ENCODE measurements at places on chromosomes 7 and 10.

DNA sequence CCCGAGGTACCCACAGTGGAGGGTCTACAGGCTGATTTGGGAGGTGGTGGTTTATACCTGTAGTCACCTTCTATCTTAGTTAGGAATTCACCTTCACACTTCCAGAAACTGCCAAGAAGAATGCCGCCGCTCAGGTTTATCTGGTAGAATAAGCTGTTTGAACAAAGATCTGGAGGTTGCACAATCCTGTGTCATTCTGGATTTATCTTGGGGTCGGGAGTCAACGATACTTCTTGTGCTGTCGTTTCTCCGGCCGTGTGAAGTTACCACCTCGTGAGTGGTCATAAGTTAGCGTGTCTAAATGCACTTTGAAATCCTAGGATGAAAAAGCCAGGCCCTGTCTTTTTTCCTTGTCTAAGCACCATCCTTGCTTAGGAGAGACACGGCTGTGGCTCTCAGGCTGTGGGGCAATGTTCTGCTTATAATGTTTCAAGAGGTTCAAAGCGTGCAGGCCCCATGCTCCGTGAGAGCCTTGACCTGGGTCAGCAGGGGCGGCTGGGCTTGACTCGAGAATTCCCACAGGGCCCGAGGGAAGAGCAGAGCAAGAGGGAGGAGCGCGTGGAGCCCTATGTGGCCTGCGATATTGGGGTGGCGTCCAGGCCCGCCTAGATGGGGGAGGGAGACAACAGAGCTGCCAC, 35.5 kb downstream of the GRIFIN start:
- no peak for DNase-seq

- no peak for DNase-seq
Measured at GRCh38 chr10:24449321-24449740, 240.4 kb downstream of the KIAA1217 start.

- DNase-seq = no peak
Measured at GRCh38 chr7:97457054-97457453, 274.8 kb upstream of the TAC1 start.

- no peak for DNase-seq
Measured at GRCh38 chr7:17329440-17329839, 31.0 kb downstream of the AHR start.

GRCh38 chr10:129961157-129961701, 2.8 kb downstream of the EBF3 start:
- no peak for DNase-seq

DNA sequence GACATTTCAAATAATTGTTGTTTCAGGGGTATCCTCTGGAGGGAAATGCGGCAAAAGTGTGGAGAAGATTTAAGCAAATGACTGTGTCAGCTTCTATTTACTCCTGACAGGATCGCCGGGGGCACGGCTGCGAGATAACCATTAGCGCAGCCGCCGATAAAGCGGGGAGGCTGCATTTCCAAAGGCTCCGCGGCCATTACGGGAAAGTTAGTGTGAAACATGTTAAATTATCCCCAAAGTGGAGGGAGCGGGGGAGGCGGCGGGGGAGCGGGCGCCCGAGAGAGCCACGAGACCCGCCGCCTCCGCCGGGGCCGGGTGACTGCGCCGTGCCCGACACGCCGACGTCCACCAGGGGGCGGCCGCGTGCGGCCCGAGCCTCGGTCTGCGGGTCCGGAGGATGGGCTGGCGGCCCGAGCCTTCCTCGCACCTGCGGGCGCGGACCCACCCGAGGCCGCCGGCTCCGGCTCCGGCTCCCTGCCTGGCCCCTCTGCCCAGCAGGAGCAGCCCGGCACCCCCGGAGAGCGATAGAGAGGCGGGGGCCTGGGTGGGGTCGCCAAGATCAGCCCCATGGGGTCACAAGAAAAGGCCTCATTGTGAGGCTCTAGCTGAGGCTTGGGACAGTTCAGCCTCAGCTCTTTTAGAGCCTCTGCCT, 74.4 kb upstream of the PAX2 start:
- peak; percentile 34 for DNase-seq

DNA sequence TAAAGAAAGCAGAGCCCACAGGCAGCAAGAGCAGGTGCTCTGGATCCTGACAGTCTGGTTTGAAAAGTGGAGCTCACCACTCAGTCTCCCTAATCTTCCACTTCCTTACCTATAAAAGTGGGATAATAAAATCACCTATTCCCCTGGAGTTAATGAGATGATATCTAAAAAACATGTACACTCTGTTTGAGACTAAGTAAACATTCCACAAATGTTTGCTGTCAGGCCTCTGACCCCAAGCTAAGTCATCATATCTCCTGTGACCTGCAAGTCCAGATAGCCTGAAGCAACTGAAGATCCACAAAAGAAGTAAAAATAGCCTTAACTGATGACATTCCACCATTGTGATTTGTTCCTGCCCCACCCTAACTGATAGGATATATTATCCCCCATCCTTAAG, 1324.5 kb downstream of the XPNPEP1 start:
- DNase-seq = no peak

GRCh38 chr7:107989618-107990373, 13.2 kb downstream of the LAMB1 start:
- DNase-seq = no peak

- no peak for DNase-seq
Measured at GRCh38 chr7:73828107-73828803, 2.5 kb upstream of the CLDN4 start.

DNA sequence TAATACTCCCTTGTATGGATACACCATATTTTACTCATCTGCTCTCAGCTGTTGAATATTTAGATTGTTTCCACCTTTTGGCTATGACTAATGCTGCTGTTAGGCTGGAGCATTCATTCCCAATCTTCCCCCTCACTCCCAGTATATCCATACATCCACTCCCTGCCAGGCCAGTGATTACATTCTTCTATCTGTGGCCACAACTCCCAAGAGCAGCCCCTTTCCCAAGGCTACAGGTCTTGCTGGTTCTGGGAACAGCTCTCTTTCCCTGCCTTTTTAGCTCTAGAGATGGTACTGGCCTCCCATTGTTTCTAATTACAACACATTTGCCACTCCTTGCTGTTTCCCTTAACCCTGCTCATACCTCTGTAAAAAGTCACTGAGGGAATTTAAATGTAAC, 28.2 kb downstream of the SFR1 start:
- DNase-seq = no peak

- DNase-seq = no peak
Measured at GRCh38 chr10:5951167-5951711, 26.1 kb downstream of the IL15RA start.

GRCh38 chr10:111211706-111212105, 134.9 kb downstream of the ADRA2A start:
- no peak for DNase-seq

DNA sequence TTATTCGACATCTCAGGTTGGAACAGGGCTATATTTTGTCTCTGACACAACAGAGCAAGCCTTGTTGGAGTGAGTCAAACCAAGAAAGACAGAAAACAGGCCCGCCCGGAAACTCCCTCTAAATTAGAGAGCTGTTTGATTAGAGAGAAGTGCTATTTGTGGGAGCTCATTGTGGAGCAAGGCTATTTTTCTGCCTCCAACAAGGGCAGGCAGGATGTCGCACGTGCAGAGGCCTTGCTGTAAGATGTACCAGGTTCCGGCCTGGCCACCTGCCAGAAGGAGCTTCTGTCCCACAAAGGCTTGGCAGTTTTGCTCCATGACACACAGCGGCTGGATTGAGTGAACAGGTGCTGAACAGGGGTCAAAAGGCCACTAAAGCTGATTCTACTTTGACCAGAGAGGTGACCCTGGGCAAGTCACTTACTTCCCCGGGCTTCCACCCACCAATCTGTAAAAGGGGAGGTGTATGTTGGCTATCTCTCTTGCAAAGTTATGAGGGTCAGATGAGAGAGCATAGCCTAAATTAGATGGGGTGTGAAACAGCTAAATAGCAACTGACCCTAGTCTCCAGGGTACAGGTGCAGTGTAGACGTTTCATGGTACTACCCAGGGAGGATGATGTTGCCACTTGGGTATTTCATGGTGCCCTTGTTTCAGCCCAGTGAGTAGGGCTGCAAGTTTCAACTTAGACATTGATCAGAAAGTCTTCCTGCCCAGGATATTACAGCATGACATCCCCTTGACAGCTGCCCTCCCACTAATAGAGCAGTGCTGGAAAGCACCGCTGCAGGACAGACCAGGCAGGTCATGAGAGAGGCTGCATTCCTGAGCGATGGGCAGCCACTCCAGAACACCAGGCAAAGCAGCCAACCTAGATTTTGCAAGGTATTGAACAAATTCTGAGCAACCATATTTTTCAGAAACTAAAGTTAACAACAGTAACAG, 62.0 kb downstream of the VSTM4 start:
- no peak for DNase-seq
